T47D (cell line): ENCODE measurements at places on chromosomes 13 and 19.

- no peak for DNase-seq
Observed at GRCh38 chr13:35856084-35856483, 275.1 kb downstream of the DCLK1 start.

DNA sequence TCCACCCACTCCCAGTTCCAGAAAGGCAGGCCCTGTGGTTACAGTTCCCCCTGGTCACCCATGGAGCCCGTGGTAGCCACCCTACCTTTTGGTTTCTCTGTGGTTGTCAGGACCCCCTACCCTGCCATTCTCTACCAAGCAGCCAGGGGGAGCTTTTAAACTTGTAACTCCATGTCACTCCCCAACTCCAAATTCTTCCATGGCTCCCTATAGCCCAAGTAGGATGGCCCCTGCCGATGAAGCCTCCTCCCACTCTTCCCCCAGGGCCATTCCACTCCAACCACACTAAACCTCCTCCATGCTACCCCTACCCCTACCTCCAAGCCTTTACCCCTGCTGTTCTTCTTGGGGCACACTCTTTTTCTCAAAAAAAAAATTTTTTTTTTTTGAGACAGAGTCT is 2.2 kb downstream of the S1PR2 start:
- DNase-seq, result no peak

GRCh38 chr13:85527316-85527715 is 271.9 kb downstream of the SLITRK6 start:
- DNase-seq, result no peak

- DNase-seq, result no peak
Observed at GRCh38 chr19:7872306-7873204, 1.6 kb downstream of the PRR36 start.

DNA sequence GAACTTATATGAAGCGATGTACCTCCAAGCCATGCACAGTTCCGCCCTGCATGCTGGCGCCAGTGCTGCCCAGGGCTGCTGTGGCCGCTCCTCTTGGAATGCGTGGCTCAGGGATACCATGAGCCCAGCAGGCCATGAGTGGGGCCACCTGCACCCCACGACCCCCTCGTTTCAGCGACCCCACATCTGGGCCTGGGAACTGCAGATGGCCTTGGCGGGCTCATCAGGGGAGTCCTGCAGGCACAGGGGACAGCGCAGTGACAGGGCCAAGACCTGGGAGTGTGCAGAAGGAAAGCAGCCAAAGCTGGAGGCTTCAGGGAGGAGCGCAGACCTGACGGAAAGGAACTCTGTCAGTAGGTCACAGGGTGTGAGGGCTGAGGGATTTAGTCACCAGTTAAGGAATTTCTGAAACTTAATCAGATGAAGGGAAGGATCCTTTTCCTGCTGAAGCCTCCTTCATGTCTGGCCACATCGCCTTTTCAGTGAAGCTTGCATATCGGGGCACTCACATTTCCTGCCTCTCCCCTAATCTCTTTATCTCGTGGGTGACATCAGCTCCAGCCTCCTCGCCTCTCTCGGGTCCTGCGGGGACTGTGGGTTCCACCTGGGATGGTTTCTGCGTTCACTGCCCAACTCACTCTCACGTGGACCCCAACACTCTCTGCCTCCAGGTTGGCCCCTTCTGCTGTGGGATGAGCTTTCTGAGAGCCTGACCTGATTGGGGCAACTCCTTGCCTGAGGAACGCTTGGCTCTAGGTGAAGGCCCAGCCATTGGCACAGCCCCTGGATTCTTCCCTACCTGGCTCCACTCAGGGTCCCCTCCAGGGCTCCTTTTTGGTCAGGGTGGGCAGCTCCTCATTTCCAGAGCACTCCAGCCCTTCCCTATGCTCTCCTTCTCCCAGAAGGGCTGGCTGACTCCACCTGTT is 123.5 kb downstream of the CRYL1 start:
- no peak for DNase-seq

- DNase-seq, result no peak
Observed at GRCh38 chr13:44465318-44465717, 91.7 kb downstream of the SERP2 start.

GRCh38 chr13:99572921-99573320 is 71.6 kb downstream of the TM9SF2 start:
- DNase-seq, result no peak

DNA sequence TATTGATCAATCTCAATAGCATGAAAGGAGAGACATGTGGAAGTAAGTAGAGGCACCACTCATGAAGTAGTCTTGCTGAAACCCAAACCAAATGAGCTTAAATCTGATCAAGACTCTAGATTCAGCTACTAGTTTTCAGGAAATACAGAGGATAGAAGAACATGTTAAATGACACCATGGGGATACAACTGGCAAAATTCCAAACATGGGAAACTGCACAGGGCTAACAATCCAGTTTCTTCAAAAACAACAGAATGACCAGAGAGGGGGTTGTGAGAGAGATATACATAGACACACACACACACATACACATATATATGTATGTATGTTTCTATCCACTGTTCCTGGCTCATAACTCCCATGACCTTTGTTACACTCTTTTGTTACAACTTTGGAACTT is 44.8 kb downstream of the MRPL57 start:
- no peak for DNase-seq

GRCh38 chr13:23447927-23448326 is 14.4 kb upstream of the SACS start:
- DNase-seq, result no peak
